T47D (cell line): ENCODE measurements at places on chromosomes 2 and 18.

DNA sequence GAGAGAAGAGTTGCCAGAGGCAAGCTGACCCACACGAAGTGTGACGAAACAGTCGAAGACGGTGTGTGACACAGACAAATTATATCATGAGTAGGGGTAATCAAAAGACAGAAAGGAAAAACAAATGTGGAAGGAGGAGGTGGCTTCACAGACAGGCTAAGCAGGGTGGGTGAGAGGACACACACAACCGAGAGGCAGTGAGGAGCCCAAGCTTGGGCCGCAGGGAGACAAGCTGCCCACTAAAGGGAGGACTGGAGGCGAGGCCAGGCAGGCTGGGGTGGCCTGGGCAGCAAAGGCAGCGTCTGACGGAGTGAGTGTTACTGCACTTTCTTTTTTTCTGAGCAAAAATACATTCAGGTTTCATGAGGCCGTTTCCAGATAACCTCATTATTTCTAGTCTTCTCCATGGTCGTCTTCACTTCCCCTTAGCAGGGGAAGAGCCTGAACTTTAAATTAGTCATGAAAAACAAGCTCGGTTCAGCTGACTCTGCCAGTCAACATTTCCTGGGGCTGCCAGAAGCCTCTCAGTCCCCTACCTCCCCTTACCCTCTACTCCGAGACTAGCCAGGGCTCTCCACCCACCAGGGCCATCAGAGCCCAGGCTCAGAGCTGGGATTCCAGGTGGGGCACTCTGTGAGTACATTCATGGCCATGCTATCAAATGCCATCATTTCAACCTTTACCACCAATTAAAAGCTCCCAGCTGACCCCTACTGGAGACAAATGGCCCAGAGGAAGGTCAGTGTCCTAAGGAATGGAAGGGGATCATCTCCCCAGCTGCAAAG is 13.8 kb upstream of the ZFP36L2 start:
- no peak for DNase-seq

- DNase-seq, result no peak
Observed at GRCh38 chr2:170943041-170943440, 14.0 kb downstream of the GORASP2 start.

DNA sequence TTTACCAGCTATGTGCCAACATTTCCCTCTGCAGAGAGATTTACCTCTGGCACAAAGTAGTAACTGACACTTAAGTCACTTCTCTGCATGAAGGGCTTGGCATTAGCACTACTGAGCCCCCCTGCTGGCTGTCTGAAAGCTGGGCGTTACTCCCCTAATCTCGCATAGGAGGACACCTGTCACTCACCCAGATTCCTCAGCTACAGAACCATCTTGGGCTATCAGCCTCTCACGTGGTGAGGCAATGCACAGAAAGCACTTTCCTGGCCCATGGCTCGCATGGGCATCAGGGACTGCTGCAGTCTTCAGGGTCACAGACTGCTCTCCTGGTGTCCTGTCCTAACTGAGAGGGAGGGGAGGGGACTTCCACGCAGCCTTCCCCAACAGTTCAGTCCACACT is 12.0 kb downstream of the SERPINE2 start:
- DNase-seq, result no peak

DNA sequence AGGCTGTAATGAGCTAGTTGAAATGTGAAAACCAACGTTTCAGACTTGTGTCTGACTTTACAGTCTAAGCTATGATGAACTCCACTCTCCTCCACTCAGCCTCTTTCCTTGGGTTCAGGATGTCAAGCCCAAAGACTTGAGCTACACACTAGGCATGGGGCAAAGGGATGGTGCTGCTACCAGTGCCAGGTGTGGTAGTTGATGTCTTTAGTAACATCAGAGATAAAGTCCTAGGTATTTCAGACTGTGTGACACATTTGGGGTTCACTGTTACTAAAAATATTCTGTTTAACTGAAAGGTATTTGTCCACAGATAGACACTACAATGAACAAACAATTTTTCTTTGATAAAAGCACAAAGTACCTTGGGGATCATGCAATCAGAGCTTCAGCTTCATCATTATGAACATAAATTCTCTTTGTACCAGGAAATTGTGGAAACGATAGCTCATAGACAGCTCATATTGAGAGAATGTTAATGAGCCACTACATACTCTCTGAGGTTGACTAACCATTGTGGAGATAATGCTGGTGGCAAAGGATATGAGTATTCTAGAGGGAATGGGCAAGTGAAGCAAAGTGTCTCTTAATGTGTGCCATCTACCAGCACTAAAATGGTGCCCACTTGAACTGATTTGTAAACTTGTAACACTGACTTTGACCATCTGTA is 253.7 kb upstream of the THUMPD2 start:
- no peak for DNase-seq

DNA sequence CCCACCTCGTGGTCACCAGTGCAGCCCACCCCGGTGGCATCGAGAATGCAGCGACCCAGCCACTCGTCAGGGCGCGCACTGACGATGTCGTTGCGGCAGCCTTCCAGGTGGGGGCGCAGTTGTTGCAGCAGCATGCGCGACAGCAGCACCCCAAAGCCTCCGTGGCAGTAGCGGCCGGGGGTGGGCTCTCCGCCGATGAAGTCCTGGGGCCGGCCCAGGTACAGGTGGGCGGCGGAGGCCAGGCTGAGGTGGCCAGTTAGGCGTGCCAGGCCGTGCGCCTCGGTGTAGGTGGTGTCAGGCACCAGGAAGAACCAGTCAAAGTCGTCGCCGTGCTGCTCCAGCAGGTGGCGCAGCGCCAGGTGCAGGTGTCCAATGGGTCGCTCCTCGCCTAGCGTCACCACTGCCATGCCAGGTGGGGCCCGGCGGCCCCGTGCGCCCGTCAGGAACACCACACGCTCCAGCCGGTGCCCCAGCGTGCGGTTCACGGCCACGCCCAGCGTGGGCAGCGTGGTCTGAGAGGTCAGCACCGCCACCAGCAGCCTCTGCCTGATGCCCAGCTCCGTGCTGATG is 1.9 kb downstream of the CHPF start:
- peak; percentile 85 for DNase-seq

- no peak for DNase-seq
Observed at GRCh38 chr2:199596549-199596948, 138.8 kb upstream of the SATB2 start.

- DNase-seq, result no peak
Observed at GRCh38 chr2:162125138-162125537, 26.9 kb downstream of the GCG start.

- no peak for DNase-seq
Observed at GRCh38 chr2:206230060-206230762, 44.3 kb upstream of the ZDBF2 start.

DNA sequence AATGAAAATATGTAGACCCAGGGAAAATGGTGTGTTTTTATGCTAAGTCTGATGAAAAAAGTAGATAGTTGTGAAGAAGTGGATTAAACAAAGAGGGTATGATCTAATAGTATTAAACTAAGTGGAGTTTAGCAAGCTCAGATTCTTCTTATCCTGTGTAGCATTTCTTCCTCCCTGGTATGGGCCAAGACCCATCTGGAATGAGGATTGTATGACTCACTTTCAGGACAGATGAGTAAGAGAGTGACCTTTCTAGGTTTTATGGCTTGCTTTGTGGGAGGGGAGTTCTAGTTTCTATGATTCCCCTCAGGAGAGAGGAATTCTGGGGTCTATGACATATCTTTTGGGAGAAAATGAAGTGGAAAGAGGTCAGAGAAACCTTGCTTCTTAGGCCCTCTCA is 550.1 kb downstream of the SPAG16 start:
- DNase-seq, result no peak

DNA sequence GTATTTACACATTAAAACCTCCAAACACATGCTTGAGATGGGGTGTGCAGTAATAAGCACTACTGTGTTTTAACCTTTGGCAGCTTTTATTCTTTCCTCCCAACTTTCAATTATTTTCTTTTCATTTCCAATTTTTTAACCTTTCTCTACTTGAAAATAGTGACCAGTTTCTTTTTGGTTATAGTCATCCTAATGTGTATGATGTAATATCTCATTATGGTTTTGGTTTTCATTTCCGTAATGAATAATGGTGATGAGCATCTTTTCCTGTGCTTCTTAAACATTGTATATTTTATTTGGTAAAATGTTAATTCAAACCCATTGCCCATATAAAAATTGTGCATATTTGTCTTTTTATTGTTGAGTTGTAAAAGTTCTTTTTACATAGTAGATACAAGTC is 103.5 kb downstream of the BMPR2 start:
- no peak for DNase-seq

- peak; percentile 85 for DNase-seq
Observed at GRCh38 chr18:22044474-22045220, 124.7 kb upstream of the GATA6 start.

GRCh38 chr18:7856733-7857132 is 289.6 kb downstream of the PTPRM start:
- DNase-seq, result no peak

DNA sequence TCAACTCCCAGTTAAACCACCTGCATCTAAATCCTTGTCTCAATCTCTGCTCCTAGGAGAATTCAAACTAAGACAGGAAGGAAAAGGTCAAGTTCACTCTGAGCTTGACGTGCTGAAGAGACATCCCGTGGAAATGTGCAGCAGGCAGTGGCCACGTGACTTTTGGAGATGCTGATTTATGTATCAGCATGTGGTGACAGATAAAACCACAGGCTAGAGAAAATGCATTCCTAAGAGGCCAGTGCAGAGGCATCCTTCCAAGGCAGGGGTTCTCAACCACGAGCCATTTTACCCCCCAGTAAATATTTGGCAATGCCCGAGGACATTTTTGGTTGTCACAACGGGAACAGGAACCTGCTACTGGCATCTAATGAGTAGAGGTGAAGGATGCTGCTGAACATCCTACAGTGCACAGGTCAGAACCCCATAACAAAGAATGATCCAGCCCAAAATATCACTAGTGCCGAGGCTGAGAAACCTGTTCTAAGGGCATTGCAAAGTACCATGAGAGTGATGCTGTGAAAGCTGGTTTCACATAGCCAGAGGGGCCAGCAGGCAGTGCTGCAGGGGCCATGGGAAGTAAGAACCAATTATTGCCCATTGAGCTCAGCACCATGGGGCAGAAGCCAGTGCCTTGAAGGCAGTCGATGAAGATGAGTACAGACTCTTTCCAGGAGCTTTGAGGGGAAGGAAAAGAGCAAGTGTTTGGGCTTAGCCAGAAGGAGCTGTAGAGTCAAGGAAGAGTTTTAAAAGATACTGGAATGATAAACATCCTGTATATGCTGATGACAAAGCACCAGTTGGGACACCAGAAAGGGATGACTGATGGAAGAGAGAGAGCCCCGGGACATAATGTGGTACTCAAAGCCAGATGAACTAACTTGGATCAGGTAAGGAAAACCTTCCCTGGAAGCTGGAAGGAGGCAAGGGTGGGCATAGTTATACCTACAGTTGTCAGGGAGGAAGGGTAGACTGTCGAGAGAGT is 174.6 kb downstream of the HAUS1 start:
- no peak for DNase-seq

DNA sequence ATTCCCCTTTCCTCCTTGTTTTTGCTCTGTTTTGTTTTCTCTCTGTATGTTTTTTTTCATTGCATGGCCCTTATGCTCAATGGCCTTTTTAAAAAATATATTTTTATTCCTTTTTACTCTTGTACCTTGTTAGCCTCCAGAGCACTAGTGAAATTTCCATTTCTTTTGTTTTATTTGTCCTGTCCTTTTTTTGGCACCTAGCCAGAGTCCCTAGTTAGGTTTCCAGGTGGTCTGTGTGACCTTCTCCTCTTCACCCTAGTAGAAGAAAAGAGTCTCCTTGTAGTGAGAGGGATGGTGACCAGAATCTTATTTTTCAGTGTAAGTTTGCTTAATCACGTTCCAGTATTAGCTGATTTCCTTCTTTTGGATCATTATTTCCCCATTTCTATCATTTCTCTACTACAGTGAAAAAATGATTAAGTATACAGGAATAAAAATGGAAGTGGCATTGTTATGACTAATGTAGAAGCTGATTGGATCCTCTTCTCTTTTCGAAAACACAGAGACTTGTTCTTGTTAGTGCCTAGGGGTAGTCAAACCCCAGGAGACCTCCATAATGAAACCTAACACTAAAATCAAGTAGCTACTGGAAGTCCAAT is 65.9 kb downstream of the NBEAL1 start:
- DNase-seq, result no peak

DNA sequence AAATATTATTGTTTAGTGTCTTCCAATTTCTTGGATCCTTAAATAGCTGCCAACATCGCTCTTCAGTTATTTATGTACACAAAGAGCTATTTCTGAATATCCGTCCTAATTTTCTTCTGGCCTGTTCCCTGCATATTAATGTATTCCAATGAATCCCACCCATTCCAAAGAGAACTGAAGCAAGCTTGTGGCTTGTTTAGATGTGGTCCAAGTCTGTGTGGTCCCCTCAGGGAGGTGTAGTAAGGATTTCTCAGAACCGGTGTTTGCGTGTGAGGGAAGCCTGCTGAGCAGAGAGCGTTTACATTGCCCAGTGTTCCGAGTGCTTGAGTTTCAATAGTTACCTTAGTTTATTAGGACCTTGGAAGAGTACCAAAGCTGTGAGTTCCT is 25.1 kb upstream of the IL1R1 start:
- no peak for DNase-seq

GRCh38 chr18:79510046-79510685 is 114.4 kb downstream of the NFATC1 start:
- DNase-seq, result no peak

- DNase-seq, result no peak
Observed at GRCh38 chr2:239259603-239260298, 141.1 kb downstream of the HDAC4 start.

GRCh38 chr2:167335541-167335992 is 447.3 kb downstream of the XIRP2 start:
- no peak for DNase-seq

- DNase-seq, result no peak
Observed at GRCh38 chr2:7849027-7849426, 832.8 kb upstream of the ID2 start.

- no peak for DNase-seq
Observed at GRCh38 chr2:217551252-217551899, 451.4 kb downstream of the TNS1 start.

DNA sequence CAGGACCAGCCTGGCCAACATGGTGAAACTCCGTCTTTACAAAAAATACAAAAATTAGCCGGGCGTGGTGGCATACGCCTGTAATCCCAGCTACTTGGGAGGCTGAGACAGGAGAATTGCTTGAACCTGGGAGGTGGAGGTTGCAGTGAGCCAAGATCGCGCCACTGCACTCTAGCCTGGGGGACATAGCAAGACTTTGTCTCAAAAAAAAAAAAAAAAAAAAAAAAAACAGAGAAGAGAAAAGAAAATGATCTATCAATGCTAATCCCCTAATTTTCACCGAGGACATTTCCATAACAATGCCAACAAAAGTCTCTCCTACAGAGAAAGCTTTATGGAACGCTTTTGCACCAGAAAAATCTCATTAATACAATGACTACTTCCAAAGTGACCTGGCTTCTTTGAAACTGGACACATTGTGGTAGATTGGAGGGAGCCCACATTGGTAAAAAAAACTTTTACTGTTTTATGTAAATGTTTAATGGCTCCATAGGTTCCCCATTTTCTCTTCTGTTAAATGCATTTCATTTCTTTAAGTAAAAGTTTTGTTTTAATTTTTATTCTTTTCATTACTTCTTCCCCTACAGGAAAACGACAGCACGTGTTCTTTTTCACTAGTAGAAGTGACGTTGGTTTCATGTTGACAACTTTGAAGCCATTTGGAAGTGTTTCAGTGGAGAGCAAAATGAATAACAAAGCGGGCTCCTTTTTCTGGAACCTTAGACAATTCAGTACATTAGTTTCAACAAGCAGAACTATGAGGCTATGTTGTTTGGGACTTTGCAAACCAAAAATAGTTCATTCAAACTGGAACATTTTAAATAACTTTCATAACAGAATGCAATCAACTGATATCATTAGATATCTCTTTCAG is 888 bp downstream of the FASTKD2 start:
- no peak for DNase-seq
